ENCODE measurements at places on chromosomes 6 and 20.
A peak's percentile ranks its signal among the peaks of the same experiment; 100 is the strongest.

DNA sequence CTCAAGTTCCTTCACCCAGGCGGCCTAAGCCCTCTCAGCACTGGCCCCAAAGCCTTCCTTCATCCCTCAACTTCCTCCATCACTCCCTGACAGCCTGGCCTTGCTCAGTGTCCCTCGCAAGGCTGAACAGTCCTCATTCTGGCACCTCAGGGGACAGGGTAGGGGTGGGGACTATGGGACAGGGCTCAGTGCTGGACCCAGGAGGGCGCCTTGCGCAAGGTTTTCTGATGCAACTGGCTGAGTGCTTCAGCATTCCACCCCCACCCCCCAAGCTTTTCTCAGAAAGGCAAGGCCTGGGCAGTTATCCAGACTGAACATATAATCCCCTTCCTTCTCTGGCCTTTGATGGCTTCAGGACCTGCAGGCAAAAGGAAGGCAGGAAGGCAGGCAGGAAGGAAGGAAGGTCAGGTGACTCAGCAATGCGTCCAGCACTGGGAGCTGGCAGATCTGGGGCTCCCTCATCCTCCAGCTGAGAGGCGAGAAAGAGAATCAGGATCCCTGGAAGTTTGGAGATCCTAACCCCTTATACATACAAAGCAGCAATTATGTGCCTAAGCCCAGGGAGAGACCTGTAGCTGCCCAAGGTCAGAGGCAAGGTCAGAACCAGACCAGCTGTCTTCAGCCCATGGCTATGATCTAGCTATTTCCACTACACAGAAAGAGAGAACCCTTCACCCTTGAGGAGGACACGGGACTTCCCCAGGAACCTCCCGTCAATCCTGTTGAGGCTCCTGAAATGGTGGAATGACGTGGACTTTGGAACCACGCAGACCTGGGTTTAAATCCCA, 8.6 kb upstream of the TRIB3 start:
- DNase-seq = peak; percentile 96

GRCh38 chr6:140051521-140052512, 677.4 kb upstream of the CITED2 start:
- DNase-seq = no peak

DNA sequence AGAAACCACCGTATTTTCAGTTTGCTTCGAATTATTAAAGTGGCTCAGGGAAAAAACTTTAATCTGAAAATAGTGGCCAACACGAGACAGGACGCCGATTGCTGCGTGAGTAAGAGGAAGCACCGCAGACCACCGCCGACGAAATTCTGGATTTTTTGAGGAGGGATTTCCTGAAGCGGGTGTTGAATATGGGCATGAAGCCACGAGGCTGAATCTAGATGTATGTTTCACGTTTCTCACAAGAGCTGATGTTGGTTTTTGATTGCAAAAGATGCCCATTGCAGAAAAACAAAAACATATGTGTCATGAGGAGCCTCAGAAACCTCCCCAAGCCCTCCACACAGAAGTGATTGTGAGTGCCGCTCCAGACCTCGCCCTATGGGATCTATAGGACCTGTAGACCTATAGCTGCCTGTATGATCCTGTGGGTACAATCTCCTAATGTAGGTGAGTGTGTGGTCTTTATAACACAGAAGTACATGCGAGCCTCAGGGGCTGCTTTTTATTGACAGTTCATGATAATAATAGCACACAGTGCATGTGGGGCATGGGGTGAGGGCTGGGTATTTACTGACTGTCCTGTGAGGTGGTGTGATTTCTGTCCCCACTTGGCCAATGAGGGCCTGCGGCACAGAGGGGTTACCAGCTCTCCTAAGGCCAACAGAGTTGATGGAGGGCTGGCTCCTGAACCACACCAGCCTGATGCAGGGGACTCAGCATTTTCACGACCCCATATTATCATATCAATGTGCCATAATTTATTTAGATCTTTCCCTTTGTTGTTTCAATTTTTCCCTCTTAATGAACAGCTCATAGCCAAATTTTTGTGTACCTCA, 243.9 kb downstream of the DLL1 start:
- no peak for DNase-seq

GRCh38 chr6:141677598-141678211, 455.0 kb upstream of the GJE1 start:
- peak; percentile 32 for DNase-seq

DNA sequence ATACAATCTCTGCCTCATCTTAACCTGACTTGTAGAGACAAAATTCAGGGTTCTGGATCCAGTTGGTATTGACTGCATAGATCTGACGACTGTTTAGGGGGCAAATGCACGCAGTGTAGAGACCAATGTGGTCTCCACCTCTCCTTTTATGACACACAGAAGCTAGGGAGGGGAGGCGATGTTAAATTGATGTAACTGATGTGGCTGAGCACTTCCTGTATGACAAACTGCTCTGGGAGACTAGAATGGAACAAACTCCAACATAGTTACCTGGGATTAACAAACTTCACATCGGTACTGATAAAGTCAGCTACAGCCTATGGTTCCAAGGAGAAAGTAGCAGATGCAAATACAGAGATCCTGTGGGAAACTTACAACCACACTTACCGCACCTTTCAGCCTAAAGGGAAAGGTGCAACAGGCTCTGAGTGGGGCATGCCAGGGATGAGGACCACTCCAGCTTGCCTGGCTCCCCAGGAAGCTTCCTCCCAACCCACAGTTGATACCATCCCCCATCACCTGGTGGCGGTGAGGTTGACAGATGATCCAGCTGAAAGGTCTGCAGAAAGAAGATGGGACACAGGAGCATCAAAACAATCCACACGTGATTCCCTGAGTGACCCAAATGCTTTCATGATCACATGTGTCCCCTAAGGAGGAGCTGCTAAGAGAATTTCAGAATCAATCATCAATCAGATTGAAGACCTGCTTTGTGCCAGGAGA, 60.6 kb upstream of the MRPS10 start:
- DNase-seq = no peak

- DNase-seq = no peak
Observed at GRCh38 chr20:51418137-51418529, 124.4 kb downstream of the NFATC2 start.

GRCh38 chr20:63696306-63696627, 185 bp upstream of the TNFRSF6B start:
- DNase-seq = no peak

DNA sequence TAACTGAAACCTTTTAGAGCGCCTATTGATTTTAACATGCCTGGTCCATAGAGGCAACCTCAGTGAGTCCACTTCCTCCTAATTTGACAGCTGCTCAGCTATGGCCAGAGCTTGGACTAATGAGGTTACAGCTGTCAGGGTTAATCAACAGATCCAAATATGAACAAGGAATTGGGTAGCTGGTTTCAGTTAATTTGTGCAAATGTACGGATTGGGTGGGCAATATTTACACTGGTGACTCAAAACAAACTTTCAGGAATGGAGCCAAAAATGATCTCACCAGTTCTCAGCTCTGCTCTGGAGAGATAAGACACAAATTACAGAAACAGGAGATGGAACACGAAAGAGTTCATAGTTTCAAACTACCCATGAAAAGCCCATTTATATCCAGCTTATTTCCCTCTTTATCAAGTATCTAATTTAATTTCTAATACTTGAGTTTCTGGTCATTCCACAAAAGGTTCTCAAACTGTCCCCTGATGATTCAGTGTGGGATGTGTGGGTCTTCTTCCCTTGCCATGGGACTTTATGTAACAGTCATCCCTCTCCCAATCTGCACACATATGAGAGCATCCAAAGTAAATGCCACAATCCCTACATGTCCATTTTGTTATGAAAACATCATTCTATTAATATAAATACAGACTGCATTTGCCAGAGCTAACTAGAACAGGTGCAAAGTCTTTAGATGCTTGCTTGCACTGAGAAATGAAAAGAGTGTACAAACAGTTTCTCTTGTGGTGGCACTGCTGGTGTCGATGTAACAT, 149.9 kb downstream of the RPS12 start:
- no peak for DNase-seq

DNA sequence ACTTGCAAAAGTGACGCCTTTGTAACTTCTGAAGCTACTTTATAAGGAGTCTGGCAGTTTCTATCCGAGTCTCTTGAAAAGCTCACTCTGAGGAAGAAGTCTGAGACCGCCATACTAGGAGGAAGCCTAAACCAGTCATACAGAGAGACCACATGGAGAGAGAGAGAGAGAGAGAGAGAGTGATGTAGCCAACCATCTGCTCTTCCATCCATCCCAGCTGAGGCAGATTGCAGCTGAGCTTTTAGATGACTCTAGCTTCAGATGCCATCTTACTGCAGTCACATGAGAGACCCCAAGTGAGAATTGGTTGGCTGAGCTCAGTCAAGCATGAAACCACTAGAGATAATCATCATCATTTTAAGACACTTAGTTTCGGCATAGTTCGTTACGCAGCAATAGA, 15.0 kb upstream of the DTNBP1 start:
- DNase-seq = no peak

DNA sequence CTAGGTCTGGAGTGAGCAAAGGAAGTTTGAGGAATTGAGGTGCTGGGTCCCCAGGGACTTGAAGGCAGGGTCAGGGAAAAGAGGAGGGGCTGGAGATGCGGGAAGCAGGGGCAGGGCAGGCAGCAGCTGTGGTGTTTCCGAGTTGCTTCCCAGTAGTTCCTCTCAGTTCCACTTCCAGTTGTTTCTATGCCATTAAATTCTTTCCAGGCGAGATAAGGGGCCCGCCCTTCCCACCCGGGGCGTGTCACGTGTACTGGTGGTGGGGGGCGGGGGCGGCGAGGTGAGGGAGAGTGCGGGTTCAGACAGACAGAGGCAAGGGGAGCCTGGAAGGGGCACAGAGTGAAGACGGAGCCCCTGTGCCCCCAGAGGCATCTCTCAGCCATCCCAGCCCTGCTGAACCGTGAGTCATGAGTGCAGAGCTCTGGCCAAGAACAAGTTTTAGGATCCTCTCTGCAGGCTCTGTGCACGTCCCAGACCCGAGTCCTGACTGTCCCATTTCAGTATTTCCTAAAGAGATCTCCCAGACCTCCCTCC, 977 bp downstream of the TNXB start:
- DNase-seq = no peak

DNA sequence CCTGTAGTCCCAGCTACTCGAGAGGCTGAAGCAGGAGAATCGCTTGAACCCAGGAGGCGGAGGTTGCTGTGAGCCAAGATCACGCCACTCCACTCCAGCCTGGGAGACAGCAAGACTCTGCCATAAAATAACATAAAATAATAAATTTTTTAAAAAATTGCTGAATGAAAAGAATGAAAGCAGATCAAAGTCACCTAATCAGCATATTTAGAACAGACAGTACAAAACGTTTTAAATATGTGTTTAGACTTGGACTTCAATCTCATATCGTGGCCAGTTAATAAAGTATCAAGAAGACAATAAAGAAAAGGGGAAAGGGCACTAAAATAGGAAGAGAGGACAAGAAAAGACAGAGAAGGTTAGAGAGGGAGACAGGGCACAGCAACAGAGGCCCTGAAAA, 74.6 kb downstream of the EPM2A start:
- DNase-seq = no peak

DNA sequence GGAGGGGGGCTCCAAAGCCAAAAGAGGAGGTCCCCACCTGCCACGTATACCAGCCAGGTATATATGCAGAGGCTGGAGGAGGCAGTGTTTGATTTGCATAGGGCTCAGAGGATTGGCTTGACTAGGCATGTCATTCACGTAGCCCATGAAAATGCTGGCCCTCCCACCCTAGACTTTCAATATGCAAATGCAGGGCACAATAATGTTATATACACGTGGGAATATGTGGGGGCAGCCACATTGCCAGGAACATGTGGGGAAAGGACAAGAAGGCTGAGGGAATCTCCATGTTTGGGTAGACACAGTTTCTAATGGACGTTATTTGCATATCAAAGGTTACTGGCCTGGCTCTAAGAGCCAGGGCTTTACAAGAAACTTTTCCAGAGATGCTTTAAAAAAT, 301.8 kb downstream of the FARS2 start:
- no peak for DNase-seq

DNA sequence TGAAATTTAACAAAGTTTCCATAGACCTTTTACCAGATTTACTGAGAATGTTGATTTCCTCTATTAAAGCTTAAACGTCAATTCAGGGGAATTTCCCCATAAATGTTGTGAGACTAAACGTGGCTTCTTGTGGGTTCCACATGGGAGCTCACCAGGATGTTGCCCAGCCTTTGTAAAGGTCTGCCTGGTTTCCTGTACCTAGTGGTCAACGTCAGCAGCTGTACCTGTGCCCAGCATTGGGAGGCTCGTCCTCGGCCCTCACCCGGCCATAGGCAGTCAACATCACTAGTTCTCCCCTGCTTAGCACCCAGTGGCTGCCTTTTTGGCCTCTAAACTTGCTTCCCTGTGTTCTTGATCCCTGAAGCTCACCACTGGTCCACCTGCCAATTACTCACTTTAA, 22.1 kb upstream of the CD83 start:
- no peak for DNase-seq

DNA sequence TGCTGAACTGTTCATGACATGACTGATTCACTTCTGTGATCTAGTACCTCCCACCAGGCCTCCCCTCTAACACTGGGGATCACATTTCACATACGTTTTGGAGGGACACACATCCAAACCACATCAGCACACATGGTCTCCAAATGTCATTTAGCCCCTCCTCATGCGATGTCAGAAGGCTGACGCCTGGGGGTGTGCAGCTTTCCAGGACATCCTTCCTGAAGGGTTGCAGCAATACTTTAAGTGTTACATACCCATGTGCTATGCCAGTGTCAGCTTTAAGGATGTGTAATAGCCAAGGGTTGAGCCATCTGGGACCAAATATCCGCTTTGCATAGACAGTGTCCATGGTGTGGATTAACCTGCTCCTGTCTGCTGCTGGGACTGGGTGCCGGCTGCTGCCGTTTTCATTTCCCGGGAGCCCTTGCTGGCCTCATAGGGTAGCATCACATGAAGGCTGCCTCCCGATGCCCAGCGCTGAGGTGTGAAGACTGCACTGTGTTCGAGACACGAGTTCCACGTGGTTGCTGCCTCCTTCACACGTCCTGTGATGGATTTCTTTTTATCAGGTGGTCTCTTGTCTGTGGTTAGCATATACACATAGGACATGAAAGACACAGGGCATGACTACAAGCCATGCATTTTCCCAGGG, 219.0 kb downstream of the THBS2 start:
- no peak for DNase-seq

DNA sequence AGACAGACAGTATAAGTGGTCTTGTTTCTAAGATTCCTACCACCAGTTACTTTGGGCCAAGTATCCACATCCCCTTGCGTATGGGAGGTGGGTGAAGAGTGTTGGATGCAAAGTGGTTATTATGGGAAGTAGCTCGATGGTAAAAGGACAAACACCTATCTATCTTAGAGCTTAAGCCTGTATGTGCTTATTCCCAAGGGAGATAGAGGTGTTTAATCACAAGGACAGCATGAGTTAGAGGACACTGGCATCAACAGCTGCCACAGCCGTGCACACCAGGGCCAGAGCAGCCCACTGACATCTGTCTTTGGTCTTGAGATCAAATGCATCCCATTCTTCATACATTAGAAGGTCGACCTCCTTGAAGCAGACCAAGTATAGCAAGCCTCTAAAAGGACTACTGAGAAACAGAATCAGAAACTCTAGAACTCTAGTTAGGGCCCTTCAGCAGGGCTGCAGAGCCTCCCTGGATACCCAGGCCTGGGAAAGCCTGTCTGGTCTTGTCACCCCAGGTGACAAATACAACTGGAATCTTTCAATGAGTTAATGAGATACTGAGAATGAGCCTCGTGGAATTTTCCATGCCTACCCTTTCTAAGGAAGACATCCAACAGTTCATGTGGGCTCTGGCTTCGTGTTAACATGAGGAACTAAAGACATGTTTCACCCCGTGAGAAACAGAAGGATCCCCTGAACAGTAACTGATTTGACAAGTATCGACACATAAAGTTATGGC, 28.7 kb downstream of the TXNDC5 start:
- DNase-seq = no peak

Measured in AML-193 (cell line).